Progenitor cell of endocrine pancreas (in vitro differentiated cells): ENCODE measurements at places on chromosomes 6 and 20.

GRCh38 chr6:50850223-50851048 lies 31.8 kb downstream of the TFAP2B start:
- H3K36me3 ChIP-seq = no peaks in the 10 kb centered on the region
- H3K4me3 ChIP-seq = peak overlapping the region; percentile 52
- no peak for DNase-seq
- peaks cover 96% of the 10 kb centered on the region for H3K27me3 ChIP-seq
- H3K4me1 ChIP-seq = peaks cover 7% of the 10 kb centered on the region

DNA sequence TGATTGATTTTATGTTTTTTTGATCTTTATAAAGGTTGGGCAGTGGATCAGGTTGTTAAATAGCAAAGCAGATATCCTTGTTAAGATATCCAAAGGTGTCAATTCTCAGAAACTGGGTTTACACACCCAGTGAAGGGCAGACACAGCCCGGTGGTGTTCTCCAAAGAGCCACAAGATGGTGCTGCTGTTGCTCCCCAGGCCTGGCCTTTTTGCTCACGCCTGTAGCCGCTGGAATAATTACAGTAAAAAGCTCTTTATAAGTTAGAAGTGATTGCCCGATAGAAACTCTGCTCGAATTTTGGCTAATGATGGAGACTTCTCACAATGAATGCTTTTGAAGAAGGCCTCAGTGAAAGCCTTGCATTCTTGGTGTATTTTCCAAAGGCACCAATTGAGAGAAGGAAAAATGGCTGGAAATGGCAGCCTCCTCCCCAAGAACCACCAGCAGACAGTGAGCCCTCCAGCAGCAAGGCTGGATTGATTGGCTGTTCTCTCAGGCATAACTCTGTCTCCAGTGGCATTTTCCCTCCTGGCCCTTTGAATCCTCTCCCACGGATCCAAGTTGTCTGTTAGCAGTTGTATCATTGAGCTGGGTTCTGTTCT lies 120.5 kb upstream of the CHD6 start:
- peak; percentile 52 for DNase-seq
- peaks cover 7% of the 10 kb centered on the region for H3K4me1 ChIP-seq
- H3K4me3 ChIP-seq = no peak overlapping the region
- H3K27ac ChIP-seq = no peak overlapping the region
- no peaks in the 10 kb centered on the region for H3K36me3 ChIP-seq
- H3K27me3 ChIP-seq = no peaks in the 10 kb centered on the region

DNA sequence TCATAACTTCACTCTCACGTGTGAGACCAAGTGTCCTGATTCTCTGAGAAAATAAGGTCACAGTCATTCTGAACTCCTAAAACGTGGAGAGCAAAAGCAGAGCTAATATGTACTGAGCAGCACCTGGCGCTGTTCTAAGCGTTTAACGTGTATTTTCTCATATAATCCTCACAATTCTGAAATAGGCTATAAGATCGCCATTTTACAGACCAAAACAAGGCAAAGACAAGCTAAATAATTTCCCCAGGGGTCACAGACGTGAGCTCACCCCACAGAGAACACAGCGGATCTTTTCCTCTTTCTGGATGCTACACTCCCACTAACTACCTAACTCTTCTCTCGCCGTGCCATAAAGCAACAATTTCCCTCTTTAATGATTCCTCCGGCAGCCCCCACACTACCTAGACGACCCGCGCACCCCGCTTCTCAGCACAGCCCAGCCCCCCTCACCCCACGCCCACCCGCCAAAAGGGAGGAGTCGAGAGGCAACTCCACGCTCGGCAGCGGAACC lies 636 bp downstream of the SUPT3H start:
- peaks cover 13% of the 10 kb centered on the region for H3K4me1 ChIP-seq
- no peaks in the 10 kb centered on the region for H3K36me3 ChIP-seq
- H3K27me3 ChIP-seq = no peaks in the 10 kb centered on the region
- peak overlapping the region; percentile 100 for H3K27ac ChIP-seq
- DNase-seq = no peak

DNA sequence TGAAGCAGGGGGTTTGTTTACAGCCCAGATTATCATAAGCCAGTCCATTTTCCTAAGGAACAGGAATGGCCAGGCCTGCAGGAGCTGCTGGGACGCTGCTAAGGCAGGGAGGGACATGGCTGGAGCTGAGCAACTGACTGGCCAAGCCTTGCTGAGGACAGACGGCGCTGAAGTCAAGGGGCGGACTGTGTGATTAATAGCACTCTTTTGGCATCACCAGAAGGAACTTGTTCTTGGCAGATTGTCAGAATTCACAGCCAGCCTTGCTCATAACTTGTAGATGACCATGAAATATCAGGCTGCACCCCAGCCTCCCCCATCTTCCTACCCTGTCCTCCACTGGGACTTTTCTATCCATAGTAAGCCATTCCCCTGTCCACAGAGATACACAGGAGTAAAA lies 218.8 kb upstream of the RNF24 start:
- no peaks in the 10 kb centered on the region for H3K4me1 ChIP-seq
- DNase-seq = no peak
- peaks cover 26% of the 10 kb centered on the region for H3K27me3 ChIP-seq
- H3K4me3 ChIP-seq = no peak overlapping the region
- H3K27ac ChIP-seq = no peak overlapping the region
- no peaks in the 10 kb centered on the region for H3K36me3 ChIP-seq

DNA sequence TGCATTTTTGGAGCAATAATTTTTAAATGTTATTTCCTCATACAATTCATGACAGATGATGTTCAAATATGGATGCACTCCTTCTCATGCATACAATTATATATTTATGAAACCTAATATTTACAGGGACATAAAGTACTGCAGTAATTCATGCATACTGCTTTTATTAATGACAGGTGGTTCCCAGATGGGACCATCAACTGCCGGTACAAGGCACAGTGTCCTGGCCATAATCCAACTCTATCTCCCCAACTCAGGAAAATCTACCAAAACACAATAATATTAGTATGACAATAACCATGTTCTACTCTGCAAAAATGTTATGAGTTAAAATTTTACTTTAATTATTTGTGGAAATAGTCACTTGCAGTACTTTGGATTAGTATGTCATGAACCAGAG lies 77.8 kb downstream of the VIP start:
- H3K36me3 ChIP-seq = no peaks in the 10 kb centered on the region
- no peak overlapping the region for H3K27ac ChIP-seq
- H3K4me1 ChIP-seq = no peaks in the 10 kb centered on the region
- no peak for DNase-seq
- no peak overlapping the region for H3K4me3 ChIP-seq
